ENCODE measurements at places on chromosomes 1 and 21. TPM values are rescaled to one million over a fixed set of nuclear protein-coding genes. Genes with fewer than 3 reads are reported as not detected.

The CAPN8 gene
- not detected for polyA plus RNA-seq

The NRAS gene
- polyA plus RNA-seq, result 44.5 TPM

The INSRR gene
- 3.0 TPM for polyA plus RNA-seq

The SLC6A17 gene
- 3.5 TPM for polyA plus RNA-seq

The CA6 gene
- not detected for polyA plus RNA-seq

The FCRL1 gene
- not detected for polyA plus RNA-seq

The FNDC5 gene
- 20.5 TPM for polyA plus RNA-seq

The OPTC gene
- polyA plus RNA-seq, result not detected

The VASH2 gene
- polyA plus RNA-seq, result 69.5 TPM

The GCSAML gene
- polyA plus RNA-seq, result not detected

The CDC7 gene
- polyA plus RNA-seq, result 34.6 TPM
